Inflammatory macrophage treated with lipopolysaccharide for 1 hour (primary cell): ENCODE measurements at places on chromosomes 3 and 15.

DNA sequence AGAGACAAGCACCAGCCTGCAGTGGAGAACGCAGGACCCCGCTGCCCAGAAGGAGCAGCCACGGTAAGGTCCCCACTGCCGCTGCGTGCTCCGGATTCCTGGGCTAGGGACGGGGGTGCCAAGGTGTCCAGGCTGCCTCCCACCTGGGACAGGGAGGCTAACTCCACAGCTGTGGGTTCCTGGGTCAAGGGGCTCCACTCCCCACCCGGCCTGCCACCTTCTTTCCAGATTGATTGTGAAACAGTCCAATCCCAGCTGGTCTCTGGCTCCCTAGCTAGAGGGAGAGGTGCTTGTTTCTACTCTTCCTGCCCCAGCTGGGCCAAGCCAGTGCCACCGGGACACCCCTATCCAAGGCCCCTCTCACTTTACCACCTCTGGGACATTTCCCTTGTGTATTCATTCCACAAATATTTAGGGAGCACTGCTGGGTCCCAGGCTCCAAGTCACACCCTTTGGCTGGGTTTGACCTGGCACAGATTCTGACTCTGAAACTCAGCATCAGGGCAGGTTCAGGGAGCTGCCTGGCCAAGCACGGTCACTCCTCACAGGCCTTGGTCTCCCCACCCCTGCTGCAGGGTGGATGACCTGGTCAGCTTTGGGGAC, 1.9 kb downstream of the PAK6 start:
- no peak for DNase-seq

- peak; percentile 43 for DNase-seq
These were observed 6.8 kb downstream of the TSPAN3 start for GRCh38 chr15:77064063-77064462.

DNA sequence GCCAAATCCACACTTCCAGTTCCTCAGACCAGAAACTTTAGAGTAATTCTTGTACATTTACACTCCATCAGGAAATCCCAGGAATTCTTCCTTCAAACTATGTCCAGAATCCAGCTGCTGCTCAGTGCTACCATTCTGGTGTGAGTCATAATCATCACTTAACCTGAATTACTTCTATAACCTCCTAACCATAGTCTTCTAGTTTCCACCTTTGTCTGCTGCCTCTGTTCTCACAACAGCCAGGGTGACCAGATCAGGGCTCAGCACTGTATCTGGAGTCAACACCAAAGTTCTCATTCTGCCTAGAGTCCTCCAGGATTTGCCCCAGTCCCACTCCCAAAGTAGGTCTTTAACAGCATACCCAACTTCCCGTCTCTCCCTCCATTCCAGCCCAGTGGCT, 3.4 kb downstream of the CLDND1 start:
- DNase-seq: no peak

DNA sequence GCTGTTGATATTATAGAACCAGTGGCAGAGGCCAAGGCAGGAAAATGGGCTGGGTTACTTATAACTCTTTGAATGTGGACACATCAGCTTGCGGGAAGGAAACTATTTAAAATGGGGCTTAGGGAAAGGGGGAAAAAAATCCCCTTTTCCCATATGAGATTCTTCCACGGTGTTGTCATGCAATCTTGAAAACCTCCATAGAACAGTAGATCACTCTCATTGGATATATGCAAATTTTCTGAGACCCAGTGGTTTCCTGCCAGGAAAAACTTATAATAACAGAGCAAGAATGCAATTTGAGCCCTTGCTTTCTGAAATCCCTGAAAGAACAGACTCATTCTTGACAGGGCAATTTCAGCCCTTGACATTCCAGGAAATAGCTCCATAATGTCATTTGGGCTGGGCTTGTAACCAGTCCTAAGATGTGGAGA, 31.1 kb downstream of the TMEM212 start:
- DNase-seq: no peak

DNA sequence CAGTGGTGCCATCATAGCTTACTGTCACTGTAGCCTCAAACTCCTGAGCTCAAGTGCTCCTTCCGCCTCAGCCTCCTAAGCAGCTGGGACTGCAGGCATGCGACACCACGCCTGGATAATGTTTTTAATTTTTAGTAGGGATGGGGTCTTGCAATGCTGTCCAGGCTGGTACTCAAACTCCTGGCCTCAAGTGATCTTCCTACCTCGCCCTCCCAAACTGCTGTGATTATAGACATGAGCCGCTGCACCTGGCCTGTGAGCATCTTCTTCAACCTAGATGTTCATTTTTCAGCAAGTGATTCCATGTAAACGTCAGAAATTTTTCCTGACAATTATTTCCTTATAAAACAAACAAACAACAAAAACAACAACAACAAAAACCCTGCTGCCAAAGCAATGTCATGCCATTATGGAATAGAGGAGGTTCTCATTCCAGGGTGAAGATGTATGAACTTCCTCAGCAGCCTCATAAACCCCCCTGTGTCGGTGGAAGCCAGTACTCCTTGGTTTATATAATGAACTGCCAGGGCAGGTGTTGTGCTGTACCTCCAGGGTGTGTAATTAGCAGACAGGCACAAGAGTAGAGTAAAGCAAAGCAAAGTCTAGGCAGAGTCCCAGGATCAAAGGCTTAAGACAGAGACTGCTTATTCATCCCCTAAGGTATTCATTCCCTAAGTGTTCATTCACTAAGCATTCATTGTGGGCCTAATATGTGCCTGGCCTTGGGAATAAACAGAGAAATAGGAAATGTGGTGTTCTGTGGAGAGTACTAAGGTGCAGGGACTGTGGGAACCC, 44.6 kb downstream of the NR2C2 start:
- no peak for DNase-seq

- DNase-seq: no peak
These were observed 1.7 kb downstream of the TMEM212 start for GRCh38 chr3:171844873-171845272.

DNA sequence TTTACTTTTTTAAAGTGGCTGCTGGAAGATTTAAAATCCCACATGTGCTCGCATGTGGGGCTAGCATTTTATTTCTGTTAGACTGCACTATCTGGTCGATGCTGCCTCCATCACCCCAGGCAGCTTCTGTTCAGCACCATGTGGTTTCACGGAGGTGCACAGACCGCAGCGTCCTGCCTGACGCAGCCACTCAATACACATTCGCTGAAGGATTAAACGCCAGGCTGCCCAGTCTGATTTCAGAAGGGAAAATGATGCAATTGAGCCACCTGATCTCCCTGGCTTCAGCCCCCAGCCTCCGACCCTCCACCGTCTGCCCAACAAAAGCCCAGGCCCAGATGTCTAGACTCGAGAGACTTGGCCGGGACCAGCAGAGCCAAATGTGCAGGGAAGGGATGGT, 84.5 kb downstream of the MEGF11 start:
- DNase-seq: no peak

DNA sequence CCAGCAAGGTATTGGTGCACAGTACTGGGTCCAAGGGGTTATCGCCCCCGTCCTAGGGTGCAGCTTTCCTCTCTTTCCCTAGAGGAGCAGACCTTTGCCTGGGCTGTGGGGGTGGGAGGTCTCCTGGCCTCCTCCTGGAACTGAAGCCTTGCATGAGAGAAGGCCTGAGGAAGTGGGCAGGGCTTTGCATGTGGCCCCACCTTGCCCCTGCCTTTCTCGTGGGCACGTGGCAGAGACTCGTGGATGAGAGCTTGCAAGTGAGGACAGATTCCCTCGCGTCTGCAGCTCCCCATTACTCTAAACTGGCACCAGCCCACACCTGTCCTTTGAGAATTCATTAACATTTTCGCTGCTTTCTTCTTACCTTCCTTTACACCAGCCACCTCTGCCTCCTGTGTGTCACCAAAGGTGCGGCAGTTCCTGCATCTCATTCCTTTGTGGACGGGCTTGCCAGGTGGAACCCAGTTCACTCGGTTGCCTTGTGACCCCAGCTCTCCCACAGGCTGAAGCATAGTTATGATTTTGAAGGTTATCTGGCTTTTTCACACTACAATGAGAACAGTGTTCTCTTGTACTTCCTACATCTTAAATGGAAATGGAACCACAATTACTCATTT, 40.9 kb upstream of the NR2C2 start:
- DNase-seq: no peak

DNA sequence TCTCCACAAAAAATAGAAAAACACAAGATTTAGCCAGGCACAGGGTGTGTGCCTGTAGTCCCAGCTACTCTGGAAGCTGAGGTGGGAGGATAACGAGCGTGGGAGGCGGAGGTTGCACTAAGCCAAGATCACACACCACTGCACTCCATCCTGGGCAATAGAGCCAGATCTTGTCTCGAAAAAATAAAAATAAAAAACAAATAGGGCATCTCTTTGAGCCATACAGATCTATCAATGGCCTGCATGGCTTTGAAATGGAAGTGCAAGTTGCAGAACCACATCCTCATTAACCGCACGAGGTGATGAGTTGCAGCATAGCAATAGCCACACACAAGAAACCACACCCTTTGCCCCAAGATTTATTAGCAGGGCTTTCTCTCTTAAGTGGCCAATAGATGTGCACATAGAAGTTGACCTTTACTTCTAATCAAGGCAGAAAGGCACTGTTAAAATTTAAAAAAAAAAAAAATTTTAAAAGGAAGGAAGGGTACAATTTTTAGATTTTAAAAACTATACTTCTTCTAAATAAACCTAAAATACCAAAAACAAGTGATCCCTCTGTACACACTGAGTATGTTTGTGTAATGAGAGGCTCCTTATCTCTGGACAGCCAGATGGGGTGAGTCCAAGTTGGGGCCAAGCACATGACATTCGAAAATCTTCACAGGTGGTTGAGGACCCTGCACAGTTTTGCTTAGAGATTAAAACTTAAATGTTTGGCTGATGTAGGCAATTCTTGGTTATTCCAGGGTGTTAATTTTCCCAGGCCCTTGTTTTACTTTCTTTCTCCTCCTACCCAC, 53.4 kb downstream of the FILIP1L start:
- peak; percentile 33 for DNase-seq

DNA sequence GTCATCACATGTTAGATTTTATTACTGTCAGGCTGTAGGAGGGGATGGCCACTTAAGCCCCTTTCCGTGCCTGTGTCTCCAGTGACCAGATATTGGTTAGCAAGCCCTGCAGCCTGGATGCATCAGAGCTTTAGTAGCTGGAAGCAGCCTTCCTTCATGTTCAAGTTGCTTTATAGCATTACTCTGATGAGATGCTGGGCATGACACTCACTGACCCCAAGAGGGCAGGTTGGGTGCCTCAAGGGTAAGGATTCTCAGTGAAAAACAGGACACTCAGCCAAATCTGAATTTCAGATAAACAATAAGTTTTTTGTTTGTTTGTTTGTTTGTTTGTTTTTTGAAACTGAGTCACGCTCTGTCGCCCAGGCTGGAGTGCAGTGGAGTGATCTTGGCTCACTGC, 68.5 kb upstream of the PTX3 start:
- DNase-seq: no peak

DNA sequence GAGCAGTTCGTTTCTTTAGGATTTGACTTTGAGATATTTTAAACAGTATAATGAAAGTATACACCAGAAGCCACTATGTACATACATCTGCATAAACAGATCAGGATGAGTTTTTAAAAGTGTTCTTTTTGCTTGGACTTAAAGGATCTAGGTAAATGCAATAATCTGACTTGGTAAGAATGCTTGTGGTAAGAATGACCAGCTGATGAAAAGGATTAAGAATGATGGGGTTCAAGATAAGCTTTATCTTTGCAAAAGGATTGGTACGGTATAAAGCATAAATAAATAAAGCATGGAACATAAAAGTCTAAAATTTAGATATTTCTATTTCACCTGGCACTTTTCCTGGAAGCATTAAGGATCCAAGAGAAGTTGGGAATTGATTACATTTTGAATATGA, 9.8 kb upstream of the MME start:
- no peak for DNase-seq

- DNase-seq: no peak
These were observed 36.0 kb downstream of the CCDC54 start for GRCh38 chr3:107413264-107413663.

GRCh38 chr15:101486696-101487459, 2.6 kb downstream of the PCSK6 start:
- DNase-seq: no peak

DNA sequence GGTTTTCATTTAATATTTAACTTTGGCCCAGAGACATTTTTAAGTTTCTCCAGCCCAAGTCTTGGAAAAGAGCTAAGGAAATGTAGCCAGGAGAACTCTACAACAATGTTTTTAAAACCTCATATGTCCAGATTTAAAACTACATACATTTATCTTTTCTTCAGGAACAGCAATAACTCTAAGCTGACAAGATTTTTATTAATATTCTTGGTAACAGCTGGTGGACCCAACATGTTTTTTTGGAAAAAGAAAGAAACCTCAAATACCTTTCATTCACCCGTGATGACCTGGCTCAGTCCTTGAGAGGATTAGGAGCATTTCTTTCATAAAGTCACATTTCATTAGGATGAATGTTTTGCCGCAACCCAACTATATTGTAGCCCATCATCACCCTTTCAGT, 50.4 kb upstream of the CMSS1 start:
- no peak for DNase-seq

DNA sequence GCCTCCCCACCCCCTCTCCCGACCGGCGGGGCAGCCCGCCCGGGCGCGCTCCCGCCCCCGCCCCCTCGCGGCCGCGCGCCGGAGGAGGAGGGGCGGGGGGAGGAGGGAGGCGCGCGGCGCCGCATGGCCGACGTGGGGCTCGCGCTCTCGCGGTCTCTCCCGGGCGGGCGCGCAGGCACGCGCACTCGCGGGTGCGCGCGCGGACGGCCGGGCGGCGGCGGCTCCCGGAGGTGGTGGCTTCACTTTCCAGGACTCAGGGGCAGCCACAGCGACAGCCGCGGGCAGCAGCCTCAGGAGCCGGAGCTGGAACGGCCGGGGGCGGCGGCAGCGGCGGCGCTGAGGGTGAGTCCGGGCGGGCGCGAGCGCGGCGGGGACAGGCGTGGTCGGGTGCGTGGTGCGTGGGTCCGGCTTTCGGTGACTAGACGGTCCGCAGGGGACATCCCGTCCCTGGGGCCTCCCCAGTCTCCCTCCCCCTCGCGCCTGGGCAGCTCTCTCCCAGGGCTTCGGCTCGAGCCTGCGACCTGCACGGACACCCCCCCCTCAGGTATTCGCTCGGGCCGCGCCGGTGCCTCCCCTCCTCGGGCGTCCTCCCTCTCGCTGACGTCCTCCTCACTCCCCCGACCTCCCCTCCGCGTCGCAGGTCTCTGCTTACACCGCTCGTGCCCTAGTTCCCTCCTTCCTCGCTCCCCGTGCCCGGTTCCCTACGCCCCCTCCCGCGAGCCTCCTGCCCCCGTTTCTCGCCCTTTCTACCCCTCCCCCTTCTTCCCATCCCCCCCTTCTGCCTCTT, at the start of gene UBE2E2:
UBE2E2 (plus strand) TSS at position 407 of the 787 bp plus-strand sequence.
- peak; percentile 74 for DNase-seq

GRCh38 chr3:57743496-57743895, 12.6 kb upstream of the SLMAP start:
- DNase-seq: no peak

GRCh38 chr3:147387885-147388699, 18.3 kb downstream of the ZIC4 start:
- no peak for DNase-seq

GRCh38 chr3:190807719-190808375, 54.6 kb downstream of the GMNC start:
- DNase-seq: no peak

DNA sequence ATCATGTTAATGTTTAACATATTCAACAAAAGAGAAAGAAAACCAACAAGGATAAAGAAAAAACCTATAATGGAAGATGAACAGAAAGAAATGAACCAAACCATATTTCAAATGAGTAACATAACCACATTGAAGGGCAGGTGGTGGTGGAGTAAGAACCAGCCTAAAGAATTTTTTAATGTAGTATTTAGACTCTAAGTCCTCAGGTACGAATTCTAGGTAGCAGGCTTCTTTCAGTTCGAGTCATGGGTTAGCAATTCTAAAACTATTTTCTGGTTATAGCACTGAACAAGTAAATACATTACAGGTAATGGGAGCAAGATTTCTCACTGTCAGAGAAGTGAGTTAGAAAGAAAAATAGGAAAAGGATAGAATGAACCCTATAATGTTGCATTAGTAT, 24.4 kb downstream of the DCBLD2 start:
- DNase-seq: no peak
